T-helper 17 cell (primary cell): ENCODE measurements at places on chromosomes 13 and 19.

DNA sequence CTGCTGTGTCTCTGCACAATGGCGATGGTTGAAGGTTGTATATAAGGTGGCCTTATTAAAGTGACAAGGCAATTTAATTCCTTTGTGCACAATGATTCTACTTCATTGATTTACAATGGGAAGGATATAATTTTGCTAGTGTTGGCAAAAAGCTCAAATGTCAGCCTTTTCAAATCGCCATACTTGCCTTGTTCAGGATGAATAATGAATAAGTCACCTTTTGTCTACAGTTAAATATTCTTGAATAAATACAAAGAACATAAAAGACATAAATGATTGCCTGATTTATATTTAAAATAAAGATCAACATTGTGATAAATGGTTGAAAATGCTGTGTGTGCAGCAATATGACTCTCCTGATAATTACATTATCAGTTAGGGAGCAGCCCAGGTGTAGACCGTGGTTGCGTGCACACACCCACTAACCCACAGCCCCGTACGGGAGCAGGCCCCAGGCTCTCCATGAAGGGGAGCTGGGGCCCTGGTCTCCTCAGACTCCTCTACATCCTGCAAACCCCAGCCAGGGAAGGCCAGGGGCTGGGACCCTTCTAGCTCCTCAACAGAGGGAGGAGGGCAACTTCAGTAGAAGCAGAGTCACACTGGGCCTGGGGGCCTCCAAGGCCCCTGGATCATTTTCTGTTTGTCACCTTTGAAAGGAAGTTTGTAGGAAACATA, 64.9 kb downstream of the TEX29 start:
- no peak for DNase-seq

GRCh38 chr13:99661791-99662190, 160.5 kb downstream of the TM9SF2 start:
- DNase-seq = no peak

DNA sequence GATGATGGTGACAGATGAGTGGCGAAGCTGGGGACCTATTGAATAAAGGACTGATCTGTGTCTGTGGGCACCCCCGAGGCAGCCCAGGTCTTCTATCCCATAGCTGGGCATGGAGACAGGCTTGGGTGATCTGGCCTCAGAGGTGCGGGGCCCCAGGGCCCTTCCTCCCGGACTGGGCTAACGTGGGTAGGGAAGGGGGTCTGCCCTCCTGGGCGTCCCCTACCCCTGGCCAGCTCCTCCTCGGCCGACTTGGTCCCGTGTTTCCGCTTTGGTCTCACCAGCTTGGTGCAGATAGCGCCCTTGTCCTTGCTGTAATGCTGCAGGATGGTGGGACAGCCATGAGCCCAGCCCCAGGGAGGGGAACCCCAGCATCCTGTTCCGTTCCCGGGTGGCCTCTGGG, 3.3 kb downstream of the MATK start:
- DNase-seq = no peak

GRCh38 chr19:30167206-30167868, 204.8 kb upstream of the ZNF536 start:
- no peak for DNase-seq

- DNase-seq = no peak
Measured at GRCh38 chr19:50967929-50968715, 1.3 kb downstream of the KLK6 start.
